ENCODE measurements at places on chromosomes 13 and 19.
A peak's percentile ranks its signal among the peaks of the same experiment; 100 is the strongest.

GRCh38 chr13:65787082-65787481 is 1443.1 kb downstream of the PCDH9 start:
- DNase-seq, result no peak

GRCh38 chr13:74052402-74052928 is 81.7 kb downstream of the KLF12 start:
- no peak for DNase-seq

DNA sequence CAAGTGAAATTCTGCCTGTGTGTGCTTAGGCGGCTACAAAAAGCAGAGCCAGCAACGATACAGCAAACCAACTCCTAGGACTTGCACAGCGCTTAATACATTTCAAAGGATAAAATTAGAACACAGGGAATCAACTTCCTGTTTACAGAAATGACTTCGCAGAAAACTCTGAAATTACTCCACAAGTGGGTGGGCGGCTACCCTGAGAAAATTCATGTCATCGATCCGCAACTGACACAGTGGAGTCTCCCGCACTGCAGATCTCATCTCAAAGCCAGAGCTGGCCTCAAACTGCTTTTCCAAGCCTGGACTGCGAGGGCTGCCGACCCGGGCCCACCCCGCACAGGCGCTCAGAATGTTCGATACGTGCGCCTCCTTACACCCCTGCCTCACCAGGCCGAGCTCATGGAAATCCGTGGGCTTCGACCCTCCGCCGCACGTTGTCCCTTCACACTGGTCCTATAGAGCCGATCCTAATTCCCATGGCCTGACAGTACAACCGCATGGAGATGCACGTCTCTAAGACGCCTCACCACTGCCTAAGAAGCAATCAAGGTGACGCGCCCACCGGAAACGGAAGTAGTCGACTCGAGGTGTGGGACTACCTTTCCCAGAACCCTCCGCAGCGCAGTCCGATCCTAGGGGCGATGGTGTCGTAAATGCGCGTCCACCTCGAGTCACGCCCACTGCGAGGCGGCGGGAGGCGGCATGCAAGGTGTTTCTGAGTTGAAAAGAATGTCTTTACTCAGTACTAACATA is at the start of gene ZNF229:
Gene ZNF229 (minus strand): TSS at position 557 of the 759 bp plus-strand sequence. CDS start 5,625 bp downstream, outside the sequence.
- DNase-seq, result peak; percentile 77

DNA sequence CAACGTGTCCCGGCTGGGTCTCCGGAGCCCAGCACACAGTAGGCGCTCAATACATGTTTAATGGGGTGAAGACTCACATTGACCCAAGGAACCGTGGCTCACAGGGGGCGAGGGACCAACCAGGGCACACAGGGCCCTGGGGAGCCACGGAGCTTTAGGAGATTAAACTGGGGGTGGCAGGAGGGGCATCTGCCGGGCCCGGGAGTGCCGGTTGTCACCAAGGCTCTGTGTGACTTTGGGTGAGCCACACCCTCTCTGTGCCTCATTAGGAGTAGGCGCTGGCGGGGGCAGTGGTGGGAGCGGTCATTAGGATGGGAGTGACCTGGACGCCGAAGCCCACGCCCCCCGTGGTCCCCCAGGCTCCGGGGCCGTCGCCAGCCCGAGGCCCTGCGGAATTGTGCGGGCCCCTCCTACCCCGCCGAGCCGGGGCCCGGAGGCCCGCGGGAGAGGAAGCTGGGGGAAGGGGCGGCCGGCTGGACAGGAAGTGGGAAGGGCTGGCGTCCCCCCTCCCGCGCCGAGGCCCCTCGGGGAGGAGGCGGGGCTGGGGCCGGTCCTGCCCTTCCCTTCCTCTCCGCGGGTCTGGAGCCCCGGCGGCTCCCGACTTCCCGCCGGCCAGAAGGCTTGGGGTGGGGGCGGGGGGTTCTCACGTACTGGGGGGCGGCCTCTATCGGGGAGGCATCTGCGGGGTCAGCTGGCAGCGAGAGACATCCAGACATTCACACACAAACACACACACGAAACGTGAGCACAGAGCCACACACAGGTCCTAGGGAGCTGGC is 1.8 kb upstream of the SSBP4 start:
- peak; percentile 91 for DNase-seq
